ELR (cell line): ENCODE measurements at places on chromosomes 7 and 10.

DNA sequence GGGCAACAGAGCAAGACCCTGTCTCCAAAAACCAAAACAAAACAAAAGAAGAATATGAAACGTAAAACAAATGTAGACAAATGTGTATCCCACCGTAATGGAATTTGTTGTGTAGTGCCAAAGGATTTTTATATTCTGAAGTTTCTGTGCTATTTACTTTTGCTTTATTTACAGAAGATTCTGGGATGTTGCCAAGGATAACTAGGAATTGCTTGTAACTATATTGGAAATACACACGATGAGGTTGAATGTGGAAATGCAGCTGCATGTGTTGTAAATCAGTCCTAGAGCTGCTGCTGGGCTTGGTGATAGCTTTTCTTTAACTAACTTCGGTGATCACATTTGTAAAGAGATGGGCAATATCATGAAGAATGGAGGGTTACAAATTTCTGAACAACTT lies 39.5 kb downstream of the GALNT17 start:
- no peak for DNase-seq

DNA sequence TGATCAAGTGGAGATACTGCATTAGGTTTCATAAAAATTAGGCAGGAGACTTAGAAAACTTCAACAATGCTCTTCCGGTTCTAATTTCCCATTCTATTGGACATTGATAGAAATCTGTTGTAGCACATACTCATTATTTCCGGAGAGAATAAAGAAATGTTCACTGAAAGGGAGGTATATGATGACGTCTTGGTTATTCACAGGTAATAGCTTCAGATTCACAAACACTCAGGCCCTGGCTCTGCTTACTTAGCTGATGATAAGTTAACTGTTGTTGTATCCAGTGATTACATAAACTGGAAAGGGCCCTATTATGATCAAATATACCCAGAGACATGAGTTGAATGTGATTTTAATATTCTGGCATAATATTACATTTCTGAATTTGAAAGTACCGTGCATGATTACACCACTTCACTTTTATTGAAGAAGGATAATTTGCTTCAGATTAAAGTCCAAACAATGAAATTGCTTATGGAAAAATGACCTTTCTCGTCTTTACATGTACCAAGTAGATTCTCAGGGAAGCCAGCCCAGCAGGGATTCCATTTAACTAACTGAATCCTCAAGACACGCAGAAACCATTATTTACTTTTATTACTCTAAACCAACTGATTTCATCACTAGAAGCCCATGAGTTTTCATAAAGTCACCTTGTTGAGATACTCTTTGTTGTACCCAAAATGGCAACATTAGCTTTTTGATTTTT lies 288.0 kb upstream of the PITRM1 start:
- DNase-seq = no peak

- DNase-seq = peak; percentile 43
Observed at GRCh38 chr7:137850571-137850970, 3.8 kb upstream of the DGKI start.

DNA sequence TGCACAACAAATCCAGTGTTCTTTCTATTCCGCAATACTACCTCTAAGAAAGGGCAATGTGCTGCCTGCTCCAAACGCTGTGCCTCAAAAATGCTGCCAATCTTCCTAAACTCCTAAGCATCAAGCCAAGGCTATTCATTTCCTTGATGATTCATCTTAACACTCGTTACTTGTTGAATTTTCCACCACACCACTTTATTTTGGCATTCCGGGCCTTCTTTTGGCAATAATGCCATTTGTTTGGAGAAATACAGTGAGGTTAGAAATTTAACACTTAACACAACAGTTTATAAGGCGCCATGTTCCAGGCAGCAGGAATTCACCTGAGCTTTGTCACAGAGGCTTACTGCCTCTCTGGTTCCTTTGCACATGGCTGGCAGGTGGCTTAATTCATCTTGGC lies 82.6 kb upstream of the ABCB5 start:
- DNase-seq = no peak

GRCh38 chr7:39197831-39198230 lies 220.1 kb downstream of the POU6F2 start:
- no peak for DNase-seq
